ENCODE measurements at places on chromosomes 2 and 18.

DNA sequence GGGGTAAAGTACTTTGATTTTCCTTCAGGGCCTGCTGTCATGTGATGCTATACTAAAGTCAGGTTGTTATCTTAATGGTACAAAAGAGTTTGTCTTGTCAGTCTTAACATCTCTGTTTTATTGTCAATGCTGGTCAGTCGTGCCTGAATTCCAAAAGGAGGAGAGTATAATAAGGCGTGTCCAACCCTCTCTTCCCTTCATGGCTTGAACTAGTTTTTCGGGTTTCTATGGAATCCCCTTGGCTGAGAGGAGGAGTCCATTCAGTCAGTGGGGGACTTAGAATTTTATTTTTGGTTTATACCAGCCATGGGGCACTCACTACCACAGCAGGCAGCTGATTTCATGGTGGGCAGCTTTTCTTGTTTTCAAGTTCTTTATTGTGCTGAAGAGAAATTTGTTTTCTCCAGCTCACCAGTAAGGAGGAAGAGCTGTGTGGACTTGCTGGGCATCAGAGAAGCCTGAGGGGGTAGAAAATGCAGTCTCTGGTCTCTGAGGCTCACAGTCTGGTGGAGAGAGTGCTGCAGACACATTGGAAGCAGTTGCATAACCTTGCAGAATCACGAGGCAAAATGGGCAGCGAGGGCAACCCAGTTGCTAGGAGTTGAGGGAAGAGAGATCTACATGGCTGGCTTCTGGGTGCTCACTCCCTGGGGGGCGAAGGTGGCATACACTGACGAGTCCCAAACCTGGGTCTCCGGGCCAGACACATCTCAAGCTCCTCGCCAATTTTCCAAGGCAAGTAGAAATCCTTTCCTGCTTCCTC is 193.1 kb downstream of the ZBTB7C start:
- DNase-seq: no peak

DNA sequence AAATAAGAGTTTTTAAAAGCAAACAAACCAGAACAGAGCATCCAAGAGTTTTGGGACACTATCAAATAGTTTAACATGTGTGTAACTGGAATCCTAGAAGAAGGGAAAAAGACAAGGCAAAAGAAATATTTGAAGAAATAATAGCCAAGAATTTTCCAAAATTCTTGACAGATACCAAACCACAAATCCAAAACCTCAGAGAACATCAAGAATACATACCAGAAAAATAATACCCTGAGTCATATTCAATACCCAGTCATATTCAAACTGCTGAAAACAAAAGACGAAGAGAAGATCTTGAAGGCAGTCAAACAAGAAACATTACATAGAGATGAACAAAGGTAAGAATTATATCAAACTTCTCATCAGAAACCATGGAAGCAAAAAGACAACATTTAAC is 22.9 kb downstream of the INO80C start:
- DNase-seq: no peak

DNA sequence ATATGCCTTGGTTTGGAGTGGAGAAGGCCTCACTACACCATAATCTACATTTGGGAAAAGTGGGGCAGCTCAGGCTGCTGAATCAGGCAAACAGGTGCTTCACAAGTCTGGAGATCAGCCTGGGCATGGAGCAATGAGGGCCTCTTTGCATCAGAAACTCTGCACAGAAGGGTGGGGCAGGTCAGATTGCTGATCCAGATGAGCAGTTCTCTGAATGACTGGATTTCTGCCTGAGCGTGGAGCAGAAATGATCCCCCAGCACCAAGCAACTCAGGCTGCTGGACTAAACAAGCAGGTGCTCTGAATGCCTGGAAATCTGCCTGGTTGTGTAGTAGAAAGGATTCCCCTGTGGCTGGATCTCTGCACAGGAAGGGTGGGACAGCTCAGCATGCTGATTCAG is 605.3 kb upstream of the ZNF804A start:
- no peak for DNase-seq

DNA sequence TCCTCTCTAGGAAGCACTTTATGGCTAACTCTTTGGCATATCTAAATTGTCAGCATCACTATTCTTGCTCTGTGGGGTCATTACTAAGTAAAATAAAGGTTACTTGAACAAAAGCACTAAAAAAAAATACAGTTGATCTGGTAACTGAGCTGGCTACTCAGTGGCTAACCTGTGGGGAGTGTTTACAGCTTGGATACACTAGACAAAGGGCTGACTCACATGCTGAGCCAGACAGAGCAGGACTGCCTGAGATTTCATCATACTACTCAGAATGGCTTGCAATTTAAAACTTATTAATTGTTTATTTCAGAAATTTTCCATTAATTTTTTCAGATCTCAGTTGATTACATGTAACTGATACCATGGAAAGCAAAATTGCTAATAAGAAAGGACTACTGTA is 1690.4 kb upstream of the SLC39A10 start:
- DNase-seq: no peak

- DNase-seq: no peak
Observed at GRCh38 chr2:100865816-100866460, 46.0 kb downstream of the NPAS2 start.

GRCh38 chr2:144460727-144461307 is 59.1 kb downstream of the ZEB2 start:
- no peak for DNase-seq

- no peak for DNase-seq
Observed at GRCh38 chr2:67076239-67076624, 320.9 kb upstream of the ETAA1 start.

DNA sequence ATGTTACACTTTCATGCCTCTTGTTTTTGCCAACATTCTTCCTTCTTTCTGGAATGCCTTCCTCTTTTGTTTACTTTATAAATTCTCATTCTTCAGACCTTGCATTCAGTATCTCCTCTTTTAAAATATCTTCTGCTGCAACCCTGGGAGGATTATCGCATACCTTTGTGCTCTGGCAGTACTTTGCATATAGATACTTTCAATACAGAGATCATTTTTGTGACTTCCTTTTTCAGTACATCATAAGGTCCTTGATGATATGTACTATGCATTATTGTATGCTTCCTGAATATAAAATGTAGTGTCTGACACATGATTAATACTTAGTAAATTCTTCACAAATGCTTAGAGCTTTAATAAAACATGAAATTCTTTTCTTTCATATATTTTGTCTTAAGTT is 538.7 kb downstream of the TRIB2 start:
- no peak for DNase-seq

DNA sequence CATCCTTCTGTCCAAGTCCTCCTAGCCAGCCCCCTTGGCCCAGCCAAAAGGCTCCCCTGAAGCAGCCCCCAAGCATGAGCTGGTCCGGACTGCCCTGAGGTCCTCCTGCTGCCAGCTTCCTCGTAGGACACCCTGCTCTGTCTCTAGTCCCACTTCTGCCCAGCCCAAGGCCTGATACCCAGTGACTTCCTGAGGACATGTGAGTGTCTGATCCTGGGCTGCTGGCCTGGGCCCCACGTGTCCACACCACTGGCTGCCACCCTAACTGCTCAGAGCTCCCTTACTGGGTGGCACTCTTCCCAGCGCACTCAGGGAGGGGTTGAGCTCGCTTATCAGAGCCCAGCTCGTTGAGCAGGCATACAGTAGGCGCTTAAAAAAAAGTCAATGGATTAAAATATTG is 34.4 kb upstream of the PDIA6 start:
- DNase-seq: no peak

GRCh38 chr18:24811950-24812681 is 351.7 kb downstream of the HRH4 start:
- DNase-seq: no peak

DNA sequence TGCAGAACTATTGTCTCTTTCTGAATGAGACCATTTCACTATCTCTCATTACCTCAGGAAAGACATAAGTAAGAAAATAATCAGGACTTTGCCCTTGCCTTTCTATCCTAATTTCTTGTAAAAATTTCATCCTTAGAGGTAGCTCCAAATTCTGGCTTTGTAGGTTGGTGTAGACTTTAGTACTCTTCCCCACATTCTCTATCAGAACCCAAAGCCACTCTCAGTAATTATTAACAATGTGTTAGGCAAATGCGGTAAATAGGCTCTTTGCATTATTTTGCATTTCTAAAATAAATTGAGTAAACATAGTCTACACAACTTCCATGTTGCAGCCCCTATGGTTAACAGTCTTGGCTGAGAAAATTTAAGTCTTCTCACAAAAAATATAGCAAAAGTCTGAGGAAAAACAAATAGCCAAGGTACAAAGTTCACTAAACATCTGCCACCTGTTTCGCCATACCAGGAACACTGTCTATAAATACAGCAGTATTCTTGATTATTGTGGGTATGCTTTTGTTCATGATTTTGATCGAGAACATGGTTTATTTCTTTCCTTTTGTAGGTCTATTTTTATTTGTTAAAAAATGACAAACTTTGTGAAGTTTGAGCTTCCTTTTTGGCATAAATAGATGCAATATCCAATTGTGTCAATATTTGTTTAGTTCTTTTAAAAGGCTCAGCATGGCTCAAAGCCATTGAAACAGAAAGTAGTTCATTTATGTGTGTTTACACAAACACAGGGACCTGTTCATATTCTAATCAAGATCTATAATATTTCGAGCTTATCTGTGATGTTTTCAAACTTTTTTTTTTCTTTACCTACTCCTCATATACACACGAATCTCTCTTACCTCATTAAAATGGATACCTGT is 1061.5 kb downstream of the CNTNAP5 start:
- no peak for DNase-seq

- no peak for DNase-seq
Observed at GRCh38 chr2:46050027-46050426, 247.2 kb upstream of the EPAS1 start.

DNA sequence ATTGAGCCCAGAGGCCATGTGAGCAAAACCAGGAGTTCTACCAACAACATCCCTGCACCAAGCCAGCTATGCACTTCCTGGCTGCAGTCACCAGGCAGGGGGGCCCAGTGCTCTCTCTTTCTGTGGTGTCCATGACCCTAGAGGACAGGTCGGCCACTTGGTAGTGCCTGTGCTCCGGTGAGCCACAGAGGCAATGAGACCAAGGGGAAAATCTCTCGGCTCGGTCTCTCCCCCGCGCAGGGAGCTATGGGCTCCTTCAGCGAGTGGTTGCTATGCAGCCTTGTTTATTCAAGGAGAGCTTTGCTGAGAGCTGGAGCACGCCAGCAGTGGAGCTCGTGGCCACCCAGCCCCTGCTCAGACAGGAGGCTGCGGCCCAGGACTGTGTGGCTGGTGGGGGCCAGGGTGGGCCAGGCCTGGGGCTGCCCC is at the start of gene TOGARAM2:
Gene TOGARAM2, plus strand, starts transcription at position 283 of the 426 bp plus-strand sequence. CDS start 13,537 bp downstream, outside the sequence.
- DNase-seq: no peak

- DNase-seq: no peak
Observed at GRCh38 chr2:74870951-74871350, 37.0 kb downstream of the HK2 start.

DNA sequence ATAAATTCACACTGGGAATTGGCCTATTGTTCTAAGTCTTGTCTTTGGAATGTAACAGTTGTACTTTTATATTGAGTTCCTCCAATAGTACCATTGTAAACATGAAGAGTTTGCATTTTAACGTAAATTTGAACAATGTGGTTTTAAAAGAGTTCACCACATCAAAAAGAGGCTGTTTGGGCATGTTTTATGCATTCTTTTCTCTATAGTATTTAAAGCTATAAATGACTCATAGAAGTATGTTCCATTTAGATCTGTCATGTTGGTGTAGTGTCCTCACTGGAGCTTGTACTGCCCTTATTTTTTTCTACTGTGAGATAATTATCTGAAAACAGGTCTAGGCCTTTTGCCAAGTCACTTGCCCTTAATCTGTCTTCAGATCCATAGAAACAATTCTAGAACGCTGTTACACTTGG is 141.9 kb downstream of the RHBDD1 start:
- no peak for DNase-seq

DNA sequence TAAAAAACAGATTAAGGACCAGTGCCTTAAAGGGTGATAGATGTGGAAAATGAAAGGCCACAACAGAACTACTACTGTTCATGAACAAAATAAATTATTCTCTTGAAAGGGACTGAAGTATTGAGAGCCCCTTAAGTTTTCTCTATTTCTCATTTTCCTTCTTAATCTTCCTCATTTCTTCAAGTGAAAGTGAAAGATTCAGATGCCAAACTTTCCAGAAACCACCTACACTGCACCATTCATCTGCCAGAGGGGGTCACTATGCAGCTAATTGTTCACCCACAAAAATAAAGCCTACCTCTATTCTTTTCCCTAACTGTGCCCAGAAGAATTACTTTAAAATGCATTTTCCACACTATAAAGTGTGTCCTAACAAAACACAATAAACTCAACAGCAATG is 140.1 kb downstream of the NR4A2 start:
- DNase-seq: peak; percentile 14

DNA sequence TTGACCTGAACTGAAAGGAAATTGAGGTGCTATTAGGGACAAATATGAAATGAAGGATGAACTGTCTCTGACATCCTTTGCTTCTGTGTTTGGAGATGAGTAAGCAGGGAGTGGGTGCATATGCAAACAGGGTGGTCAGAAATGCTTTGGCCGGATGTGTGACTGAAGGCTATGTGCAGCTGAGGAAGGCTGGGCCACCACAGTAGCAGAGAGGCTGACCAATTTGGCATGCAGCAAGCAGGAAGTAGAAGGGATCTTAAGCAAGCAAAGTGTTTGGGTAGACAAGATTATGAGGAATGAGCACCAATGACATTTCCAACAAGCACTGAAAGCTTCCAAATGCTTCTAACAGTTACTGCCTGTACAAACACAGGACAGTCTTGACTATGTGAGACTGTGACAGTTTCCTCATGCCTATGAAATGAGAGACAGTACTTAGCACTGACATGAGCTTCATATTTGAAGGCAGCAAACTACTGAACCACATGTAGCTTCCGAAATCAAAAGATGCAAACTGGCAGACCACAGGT is 3.3 kb upstream of the ACTR3 start:
- DNase-seq: no peak

- DNase-seq: no peak
Observed at GRCh38 chr2:71801969-71802368, 345.7 kb downstream of the CYP26B1 start.

GRCh38 chr2:134917360-134917865 is 1.2 kb upstream of the CCNT2 start:
- DNase-seq: peak; percentile 2

Measured in common myeloid progenitor, CD34-positive (primary cell).